ENCODE measurements at places on chromosomes 16 and 17. TPM values are rescaled to one million over a fixed set of nuclear protein-coding genes. Genes with fewer than 3 reads are reported as not detected.

DNA sequence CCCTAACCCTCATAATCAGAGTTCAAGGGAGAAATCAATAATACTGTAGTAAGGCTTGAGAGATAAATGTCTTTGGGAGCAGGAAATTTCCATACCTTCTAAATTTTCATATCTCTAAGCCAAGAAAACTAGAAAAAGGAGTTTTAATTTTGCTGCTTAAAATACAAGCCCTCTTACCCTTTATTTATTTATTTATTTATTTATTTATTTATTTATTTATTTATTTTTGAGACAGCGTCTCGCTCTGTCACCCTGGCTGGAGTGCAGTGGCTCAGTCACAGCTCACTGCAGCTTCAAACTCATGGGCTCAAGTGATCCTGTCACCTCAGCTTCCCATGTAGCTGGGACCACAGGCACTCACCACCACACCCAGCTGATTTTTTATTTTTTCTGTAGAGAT, 69.0 kb upstream of the GNAO1 start:
- no peak overlapping the region for H3K27ac ChIP-seq
- no peak overlapping the region for H3K4me3 ChIP-seq
- no peak for DNase-seq
- no peaks in the 10 kb centered on the region for H3K36me3 ChIP-seq
- no peaks in the 10 kb centered on the region for H3K27me3 ChIP-seq

- no peaks in the 10 kb centered on the region for H3K36me3 ChIP-seq
- H3K27me3 ChIP-seq: no peaks in the 10 kb centered on the region
- no peak for DNase-seq
- no peaks in the 10 kb centered on the region for H3K4me1 ChIP-seq
- H3K27ac ChIP-seq: no peak overlapping the region
These were observed 7.8 kb downstream of the ZNF768 start for GRCh38 chr16:30518552-30518951.

Gene ATF7IP2
- total RNA-seq: 11.0 TPM

DNA sequence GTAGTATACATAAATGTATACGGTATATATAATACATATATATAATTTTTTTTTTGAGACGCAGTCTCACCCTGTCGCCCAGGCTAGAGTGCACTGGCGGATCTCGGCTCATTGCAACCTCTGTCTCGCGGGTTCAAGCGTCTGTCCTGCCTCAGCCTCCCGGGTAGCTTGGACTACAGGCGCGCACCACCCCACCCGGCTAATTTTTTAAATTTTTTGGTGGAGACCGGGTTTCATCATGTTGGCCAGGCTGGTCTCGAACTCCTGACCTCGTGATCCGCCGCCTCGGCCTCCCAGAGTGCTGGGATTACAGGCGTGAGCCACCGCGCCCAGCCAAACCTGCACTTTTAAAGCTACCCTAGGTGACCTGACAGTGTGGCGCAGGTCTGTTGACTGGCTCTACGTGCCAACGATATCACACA, 745 bp downstream of the PAM16 start:
- no peaks in the 10 kb centered on the region for H3K27me3 ChIP-seq
- H3K27ac ChIP-seq: peak overlapping the region; percentile 40
- H3K4me3 ChIP-seq: peak overlapping the region; percentile 98

- no peaks in the 10 kb centered on the region for H3K36me3 ChIP-seq
- peak; percentile 51 for DNase-seq
- H3K4me3 ChIP-seq: no peak overlapping the region
- H3K27me3 ChIP-seq: no peaks in the 10 kb centered on the region
- no peaks in the 10 kb centered on the region for H3K4me1 ChIP-seq
These were observed 195.9 kb upstream of the CHMP6 start for GRCh38 chr17:80795754-80796153.

- H3K4me3 ChIP-seq: no peak overlapping the region
- H3K27me3 ChIP-seq: no peaks in the 10 kb centered on the region
- DNase-seq: no peak
- H3K36me3 ChIP-seq: no peaks in the 10 kb centered on the region
- peaks cover 18% of the 10 kb centered on the region for H3K4me1 ChIP-seq
- H3K27ac ChIP-seq: no peak overlapping the region
These were observed 7.0 kb downstream of the CD2BP2 start for GRCh38 chr16:30348113-30348512.

Gene OR4D1
- total RNA-seq: not detected

GRCh38 chr16:85518398-85519049, 94.6 kb upstream of the GSE1 start:
- peaks cover 55% of the 10 kb centered on the region for H3K4me1 ChIP-seq
- H3K27ac ChIP-seq: no peak overlapping the region
- no peak overlapping the region for H3K4me3 ChIP-seq
- no peaks in the 10 kb centered on the region for H3K27me3 ChIP-seq
- no peaks in the 10 kb centered on the region for H3K36me3 ChIP-seq

Gene ASPA
- 0.49 TPM for total RNA-seq

- H3K27ac ChIP-seq: no peak overlapping the region
- H3K4me1 ChIP-seq: peaks cover 6% of the 10 kb centered on the region
- no peaks in the 10 kb centered on the region for H3K27me3 ChIP-seq
- no peak for DNase-seq
- no peak overlapping the region for H3K4me3 ChIP-seq
These were observed 45.8 kb upstream of the CDRT4 start for GRCh38 chr17:15513058-15513791.

Gene RNF222
- total RNA-seq: not detected
